ENCODE measurements at places on chromosomes 7 and 10.

DNA sequence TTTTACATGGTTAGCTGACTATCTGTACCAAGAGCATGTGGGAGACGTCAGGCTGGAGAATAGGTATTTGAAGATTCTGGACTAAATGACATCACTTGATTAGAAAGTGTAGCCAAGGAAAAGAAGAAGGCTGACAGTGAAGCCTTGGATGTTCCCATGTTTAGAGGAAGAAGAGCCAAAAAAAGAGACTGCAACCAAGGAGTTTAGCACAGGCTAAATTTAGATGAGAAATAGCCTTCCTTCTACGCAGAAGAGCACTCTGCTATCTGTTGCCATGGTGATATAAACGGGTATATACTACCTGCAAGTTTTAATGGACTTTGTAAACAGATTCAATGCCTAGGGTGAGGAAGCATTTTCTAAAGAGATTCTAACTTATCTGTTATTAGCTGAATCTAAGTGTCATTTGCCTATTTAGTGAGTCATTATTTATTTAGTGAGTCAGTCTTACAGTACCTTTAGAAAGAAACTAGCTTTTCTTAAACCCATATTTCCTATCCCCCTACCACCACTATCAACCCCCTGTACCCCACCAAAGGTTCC, 69.8 kb downstream of the CDK6 start:
- DNase-seq = no peak

DNA sequence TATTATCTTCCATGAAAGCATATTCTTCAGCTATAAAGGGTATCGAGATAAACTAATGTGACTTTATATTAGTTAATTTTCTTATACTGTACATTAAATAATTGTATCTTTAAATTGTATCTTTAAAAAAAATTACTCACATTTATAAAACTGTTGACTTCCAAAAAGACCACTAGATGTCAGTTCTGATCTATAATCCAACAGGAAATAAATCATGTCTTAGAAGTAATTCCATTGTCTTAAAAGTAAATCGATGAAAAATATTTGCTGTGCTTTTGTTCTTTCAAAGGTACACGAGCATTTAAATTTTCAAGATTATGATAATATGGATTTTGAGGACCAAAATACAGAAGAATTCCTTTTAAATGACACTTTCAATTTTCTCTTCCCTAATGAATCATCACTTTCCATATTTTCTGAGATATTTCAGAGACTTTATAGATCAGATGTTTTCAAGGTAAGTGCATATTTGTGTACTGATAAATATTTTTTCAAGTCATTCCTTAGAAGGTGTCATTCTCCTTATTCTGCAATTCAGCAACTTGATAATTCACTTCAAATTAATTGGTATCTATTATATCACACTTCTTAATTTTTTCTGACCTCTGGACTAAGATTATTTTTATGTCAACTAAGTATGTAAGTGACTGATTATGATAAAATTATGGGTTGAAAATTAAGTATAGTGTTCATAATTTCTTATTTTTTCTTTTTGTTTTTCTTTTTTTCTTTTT, 138.5 kb downstream of the CPED1 start:
- DNase-seq = no peak

DNA sequence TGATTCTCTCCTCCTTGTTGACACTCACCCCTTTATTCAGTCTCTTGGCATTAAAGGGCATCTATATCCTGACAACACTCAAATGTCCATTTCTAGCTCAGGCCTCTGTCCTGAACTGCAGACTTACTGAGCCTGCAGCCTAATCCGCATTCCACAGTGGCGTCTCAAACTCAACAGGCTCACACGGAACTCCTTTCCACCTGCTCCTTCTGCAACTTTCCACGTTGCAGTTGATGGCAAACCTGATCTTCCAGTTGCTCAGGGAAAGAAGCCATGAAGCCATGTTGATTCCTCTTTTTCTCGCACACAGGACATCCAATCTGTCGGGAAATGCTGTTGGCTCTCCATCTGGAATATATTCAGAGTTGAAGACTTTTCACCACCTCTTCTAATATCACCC, 522.4 kb downstream of the CCSER2 start:
- DNase-seq = no peak

DNA sequence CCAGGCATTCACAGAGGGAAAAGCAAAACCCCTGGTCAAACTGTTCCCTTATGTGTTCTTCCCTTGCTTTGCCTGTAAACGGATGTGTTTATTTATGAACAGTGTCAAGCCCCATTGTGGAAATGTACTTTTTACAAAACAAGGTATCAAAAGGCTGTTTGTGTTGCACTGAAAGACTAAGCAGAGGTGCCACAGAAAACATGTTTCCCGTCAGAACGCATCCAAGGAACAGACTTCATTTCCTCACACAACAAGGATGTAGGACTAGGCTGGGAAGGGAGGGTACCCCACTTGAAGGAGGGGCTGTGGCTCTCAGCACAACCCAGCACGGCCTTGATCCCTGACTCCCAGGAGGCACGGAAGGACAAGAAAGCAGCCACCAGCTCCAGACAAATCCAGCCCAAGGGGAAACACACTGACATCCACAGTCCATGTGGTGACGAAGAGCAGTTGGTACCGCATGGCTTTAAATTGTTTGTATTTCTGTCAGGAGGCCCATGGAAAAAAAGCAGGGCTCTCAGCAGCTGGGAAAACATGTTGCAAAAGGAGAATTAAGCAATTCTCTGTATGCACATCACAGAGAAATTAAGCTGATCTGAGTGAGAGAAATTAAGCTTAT, 85.6 kb downstream of the RNF216 start:
- DNase-seq = no peak

- no peak for DNase-seq
Observed at GRCh38 chr10:88555190-88555908, 27.8 kb downstream of the RNLS start.

DNA sequence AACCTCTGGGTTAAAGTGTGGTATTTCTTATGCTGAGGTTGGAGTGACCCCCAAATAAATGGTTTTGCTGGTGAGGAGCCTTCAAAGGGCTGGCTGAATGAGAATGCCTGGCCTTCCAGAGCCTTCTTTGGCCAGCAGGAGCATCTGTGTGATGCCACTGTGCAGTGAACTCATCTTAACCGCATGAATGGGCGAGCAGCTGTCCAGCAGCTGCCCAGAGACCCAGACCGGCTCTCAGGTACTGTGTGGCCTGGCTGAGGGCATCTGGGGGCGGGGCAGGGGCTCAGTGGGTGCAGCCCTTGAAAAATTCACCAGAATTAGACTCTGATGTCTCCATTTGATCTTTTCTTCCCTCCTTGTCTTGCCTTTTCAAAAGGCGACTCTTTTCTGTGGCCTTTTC, 59.0 kb downstream of the SYPL1 start:
- no peak for DNase-seq

GRCh38 chr7:46003161-46003560, 82.1 kb upstream of the IGFBP3 start:
- no peak for DNase-seq

DNA sequence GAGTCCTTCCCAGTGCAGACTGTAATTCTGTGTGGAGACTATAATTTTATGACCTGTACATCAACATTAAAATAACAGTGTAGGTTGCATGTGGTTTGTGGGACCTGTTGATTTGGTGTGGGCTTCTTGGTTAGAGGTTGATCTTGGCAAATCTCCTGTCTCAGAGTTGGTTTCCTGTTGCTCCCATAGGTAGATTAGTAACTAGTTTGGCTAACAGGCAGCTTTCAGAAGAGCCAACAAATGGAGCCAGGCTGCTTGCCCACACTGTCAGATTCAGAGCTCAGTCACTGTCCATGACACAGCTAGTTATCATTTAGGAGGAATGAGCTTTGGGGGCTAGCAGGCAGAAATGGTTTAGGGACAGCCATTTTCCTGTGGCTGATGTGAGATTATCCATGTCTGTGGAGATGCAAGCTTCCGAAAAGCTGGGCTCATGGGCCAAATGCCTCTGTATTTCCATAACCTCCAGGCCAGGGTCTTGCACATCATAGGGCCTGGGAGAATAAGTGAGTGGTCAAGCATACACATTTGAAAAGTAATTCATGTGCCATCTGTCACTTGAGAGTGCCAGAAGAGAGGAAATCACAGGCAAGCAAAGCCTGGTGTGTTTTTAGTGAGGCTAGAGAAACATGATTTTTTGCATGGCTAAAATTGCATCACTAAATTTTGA, 33.4 kb downstream of the CCM2 start:
- DNase-seq = no peak

- DNase-seq = no peak
Observed at GRCh38 chr10:3761021-3761686, 23.9 kb downstream of the KLF6 start.

GRCh38 chr10:126843299-126843934, 61.8 kb upstream of the DOCK1 start:
- no peak for DNase-seq

GRCh38 chr7:122143376-122143750, 686 bp downstream of the AASS start:
- DNase-seq = no peak

GRCh38 chr10:32244421-32245207, 102.3 kb downstream of the EPC1 start:
- no peak for DNase-seq

GRCh38 chr7:7681191-7681935, 37.0 kb downstream of the RPA3 start:
- DNase-seq = no peak

DNA sequence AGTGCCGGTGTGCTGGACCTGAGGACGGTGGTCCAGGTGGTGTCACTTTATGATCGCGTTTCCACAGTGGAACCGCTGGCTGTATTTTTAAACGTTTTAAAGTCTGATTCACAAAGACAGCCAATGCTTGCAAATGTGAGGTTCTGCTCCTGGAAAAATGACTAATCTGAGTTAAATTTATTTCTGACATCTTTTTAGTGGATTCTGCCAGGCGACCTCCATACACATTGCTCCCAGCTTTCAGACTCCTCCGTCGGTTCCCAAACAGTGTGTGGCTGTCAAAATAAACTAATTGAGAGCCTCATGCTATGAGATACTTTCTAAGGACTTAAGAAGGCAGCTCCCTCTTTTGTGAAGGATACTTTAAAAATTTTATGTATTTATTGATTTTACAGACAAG, 12.7 kb upstream of the TTYH3 start:
- DNase-seq = no peak

Measured in T1000 (cell line).